T-helper 17 cell (primary cell): ENCODE measurements at places on chromosomes 3 and 15. TPM values are rescaled to one million over a fixed set of nuclear protein-coding genes. Genes with fewer than 3 reads are reported as not detected.

GRCh38 chr3:63936925-63937324, 24.7 kb upstream of the SCAANT1 start:
- DNase-seq = no peak

DNA sequence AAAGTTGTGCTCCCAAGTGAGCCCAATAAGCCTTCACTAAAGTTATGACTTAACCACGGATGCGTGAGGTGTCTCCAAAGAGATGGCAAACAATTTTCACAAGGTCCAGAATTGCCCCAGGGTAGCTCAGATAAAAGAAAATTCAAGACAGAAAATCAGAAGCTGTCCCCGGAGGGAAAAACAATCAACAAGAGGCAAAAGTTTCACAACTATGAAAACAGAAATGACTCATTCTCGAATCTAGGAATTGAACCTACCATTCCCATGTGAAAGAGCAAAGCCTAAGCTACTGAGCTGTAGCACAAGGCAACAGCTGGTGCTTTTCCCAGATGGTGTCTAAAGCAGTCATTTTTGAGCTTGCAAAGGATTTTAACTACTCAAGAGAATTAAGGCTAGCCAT, 33.5 kb upstream of the MKRN3 start:
- DNase-seq = no peak

The LRRN1 gene
- not detected for total RNA-seq

GRCh38 chr3:26091096-26091495, 301.2 kb downstream of the OXSM start:
- DNase-seq = no peak

GRCh38 chr3:102026656-102027055, 177.3 kb downstream of the NFKBIZ start:
- DNase-seq = no peak

DNA sequence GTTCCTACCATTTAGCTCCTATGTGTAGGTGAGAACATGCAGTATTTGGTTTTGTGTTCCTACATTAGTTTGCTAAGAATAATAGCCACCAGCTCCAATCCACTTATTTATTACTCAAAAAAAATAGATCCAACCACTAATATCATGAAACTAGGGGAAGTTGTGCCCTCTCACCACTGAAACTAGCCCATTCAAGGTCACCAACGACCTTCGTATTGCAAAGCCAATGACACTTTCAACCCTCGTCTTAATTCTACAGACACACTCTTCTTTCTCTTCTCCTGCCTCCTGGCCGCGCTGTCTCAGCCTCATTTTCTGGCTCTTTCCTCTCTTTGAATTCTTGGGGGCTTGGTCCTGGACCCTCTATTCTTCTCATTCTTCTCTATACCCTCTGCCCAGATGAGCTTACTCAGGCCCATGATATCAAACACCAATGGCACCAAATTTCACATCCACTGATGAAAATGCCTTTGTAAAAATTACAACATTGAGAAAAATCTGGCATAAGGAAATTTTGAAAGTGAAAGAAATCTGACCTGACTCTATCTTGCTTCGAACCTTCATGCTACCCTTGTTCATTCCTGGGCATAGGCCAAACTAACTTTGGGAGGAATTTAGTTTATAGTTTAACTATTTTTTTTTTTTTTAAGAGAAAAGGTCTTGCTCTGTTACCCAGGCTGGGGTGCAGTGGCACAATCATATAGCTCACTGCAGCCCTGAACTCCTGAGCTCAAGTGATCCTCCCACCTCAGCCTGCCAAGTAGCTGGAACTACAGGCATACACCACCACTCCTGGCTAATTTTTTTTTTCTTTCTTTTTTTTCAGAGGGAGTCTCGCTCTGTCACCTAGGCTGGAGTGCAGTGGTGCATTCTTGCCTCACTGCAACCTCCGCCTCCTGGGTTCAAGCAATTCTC, 25.4 kb upstream of the LIMD1 start:
- DNase-seq = no peak

- DNase-seq = no peak
Observed at GRCh38 chr3:57958642-57959422, 49.4 kb upstream of the FLNB start.

GRCh38 chr3:98600412-98601095, 7.1 kb upstream of the CPOX start:
- DNase-seq = no peak

GRCh38 chr15:46677491-46677890, 1039.8 kb upstream of the SEMA6D start:
- DNase-seq = no peak

- no peak for DNase-seq
Observed at GRCh38 chr3:94481226-94481898, 418.5 kb downstream of the NSUN3 start.
